ENCODE measurements at places on chromosomes 13 and 19.

DNA sequence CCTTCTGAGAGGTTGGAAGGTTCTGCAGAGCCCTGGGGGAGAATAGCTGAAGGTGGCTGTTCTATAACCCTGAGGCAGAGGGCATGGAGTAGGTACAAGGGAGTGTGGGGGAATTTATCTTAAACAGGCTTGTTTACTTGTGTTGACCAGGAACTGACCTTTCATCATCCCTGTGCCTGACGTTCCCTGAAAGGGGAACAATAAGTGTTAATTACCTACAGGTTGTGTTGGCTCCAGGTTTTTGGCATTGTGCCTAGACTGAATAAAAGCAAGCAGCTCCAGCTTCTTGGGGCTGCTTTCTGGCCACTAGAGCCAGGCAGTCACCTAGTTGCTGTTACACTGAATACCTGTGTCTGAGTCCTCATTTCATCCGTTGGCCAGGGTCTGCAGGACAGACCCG lies 60.0 kb downstream of the ZNF627 start:
- no peak for DNase-seq

DNA sequence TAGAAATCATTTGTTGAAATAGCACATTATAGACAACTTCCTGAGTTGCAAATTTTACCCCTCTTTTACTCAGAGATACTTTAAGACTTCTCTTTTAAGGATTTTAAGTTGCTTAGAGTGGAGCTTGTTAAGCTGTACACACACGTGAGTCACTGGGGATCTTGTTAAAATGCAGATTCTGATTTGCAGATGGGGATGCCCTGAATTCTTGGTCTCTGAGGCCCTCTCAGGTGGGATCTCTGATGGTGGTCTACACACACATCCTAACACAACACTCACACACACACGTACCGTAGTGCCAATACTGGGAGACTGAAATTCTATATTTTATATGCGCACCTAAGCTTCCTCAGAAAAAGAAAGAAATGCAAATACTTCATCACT lies 788.3 kb downstream of the UQCRFS1 start:
- DNase-seq, result no peak

DNA sequence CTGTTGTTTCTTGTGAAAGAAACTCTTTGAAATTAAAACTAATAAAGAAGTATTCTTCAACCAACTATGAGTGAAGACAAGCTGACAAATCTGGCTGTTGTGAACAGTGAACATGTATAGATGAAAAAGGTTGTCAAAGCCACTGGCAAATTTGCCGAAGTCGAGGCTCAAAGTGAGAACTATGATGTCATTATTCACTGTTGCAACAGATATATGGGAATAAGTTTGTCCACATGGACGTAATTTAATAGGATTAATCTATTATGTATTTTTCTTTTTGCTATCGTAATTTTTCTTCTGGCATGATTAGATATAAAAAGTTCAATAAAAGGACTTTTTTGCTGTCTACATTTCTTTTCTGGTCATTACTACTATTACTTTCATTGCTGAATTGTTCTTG lies 223.2 kb upstream of the ZNF507 start:
- no peak for DNase-seq

DNA sequence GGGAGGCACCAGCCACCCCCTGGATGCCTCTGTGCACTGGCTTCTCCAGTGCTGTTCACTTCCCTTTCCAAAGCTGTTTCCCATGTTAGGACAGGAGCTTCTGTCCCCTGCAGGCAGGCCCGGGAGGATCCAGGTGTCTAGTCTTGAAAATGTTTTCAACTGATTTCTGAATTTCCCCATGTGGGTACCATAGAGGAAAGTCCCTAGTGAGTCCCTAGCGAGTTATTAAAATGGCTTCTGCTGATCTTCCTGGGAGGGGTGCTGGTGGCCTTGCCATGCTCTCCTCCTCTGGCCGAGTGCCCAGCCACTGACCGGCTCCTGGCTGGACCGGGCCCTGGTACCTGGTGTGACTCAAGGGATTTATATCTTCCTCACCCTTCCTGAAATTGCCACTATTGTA lies 5.2 kb upstream of the ANKRD10 start:
- DNase-seq, result no peak

DNA sequence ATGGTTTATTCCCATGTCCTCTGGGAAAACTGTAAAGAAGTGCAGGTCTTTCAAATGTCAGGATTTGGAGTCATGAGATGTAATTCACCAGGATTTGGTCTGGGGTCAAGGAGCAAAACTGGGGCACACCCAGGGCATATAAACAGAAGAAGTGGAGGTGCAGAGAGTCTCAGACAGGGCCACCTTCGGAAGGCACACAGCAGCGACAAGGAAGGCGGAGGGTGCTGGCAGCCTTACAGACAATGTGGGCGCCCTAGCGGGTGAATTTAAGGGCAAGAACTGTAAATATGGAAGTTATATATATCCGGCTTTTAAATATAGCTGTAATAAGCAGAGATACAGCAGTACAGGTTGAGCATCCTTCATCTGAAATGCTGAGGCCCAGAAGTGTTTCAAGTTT lies 31.2 kb downstream of the DHRS12 start:
- DNase-seq, result no peak

DNA sequence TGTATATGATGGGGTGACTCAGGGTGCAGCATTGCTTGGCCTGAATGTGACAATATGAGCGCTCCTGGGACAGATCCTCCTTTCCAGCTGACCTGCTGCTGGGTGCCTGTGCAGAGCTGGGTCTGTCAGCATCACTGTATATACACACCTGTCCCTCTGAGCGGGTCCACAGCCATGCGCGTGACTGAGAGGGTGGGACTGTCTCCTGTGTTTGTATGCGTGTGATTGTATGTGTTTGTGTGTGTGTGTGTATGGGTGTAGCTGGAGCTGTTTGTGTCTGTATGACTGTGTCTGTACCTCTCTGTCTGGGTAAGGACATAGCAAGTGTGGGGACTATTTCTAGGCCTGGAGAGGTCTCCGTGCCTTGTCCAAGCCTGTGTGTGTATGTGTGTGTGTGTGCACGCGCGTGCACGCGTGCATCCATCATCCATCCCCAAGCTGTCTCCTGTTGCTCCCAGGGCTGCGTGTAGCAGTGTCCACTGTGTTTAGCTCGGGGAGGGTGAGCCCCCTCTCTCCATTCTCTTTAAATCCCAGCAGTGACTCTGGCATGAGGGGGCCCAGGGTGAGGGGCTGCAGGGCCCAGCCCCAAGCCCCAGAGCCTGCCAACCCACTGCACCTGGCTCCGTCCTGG lies 8.3 kb downstream of the IGLON5 start:
- no peak for DNase-seq

GRCh38 chr13:29474991-29475390 lies 120.5 kb downstream of the SLC7A1 start:
- DNase-seq, result no peak

GRCh38 chr19:47272448-47273312 lies 2.0 kb upstream of the INAFM1 start:
- peak; percentile 51 for DNase-seq

DNA sequence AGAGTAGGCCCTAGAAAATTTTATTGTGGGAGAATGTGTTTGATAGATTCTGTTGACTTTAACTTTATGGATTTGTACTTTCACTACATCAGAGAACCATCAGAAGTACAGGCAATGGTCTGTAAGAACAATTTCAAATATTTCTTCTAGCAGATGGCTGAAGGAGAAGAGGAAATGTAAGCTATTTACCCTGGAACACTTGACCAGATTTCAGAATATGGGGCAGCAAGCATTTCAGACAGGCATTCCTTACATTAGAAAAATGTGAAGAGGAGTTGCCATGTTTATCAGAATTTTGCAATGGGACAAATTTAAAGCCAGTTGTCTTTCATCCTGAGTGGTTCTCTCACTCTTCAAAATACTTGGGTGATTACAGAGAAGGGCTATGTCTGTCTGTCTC lies 7.5 kb downstream of the FRY start:
- DNase-seq, result no peak

- no peak for DNase-seq
Measured at GRCh38 chr13:44879452-44880058, 109.7 kb downstream of the NUFIP1 start.

GRCh38 chr13:34926508-34926907 lies 15.6 kb upstream of the NBEA start:
- no peak for DNase-seq

DNA sequence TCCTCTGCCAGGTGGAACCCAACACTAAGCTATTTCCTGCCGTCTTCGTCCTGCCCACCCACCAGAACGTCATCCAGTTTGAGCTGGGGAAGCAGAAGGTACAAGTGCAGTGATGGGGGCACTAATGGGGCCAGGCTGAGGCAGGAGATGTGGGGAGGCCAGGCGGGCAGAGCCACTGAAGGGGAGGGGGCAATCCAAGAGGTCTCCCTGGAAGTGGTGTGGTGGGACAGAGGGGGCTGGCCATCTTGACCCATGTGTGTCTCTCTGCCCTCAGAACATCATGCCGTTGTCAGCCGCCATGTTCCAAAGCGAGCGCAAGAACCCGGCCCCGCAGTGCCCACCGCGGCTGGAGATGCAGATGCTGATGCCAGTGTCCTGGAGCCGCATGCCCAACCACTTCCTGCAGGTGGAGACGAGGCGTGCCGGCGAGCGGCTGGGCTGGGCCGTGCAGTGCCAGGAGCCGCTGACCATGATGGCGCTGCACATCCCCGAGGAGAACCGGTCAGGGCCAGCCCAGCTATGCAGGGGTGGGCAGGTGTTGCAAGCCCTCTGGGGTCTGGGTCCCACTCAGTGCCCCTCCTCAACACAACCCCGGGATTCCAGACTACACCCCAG lies 49.6 kb downstream of the RYR1 start:
- DNase-seq, result no peak

- DNase-seq, result no peak
Measured at GRCh38 chr19:4441994-4442818, 15.4 kb downstream of the UBXN6 start.

- no peak for DNase-seq
Measured at GRCh38 chr19:51142119-51142518, at the start of gene SIGLEC7. Gene SIGLEC7, plus strand, starts transcription at chr19:51142301. Its CDS starts 69 bp downstream, at chr19:51142370.

- DNase-seq, result no peak
Measured at GRCh38 chr19:17767559-17767958, 16.3 kb downstream of the FCHO1 start.

DNA sequence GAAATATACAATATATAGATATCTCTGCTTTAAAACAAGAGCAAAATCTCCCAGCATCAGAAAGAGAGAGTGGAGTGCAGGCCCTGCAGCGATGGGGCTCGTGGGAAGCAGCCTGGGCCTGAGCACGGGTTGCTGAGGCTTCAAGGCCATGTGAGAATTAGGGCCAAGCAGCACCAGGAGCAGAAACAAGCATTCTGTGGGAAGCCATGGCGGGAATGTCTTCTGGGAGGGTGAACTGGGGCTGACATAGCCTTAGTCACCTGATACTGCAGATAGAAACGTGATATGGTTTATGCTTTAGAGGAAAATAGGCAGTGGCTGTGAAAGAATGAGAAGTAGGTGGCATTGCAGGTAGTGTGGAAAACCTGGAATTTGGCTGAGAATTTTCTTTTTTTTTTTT lies 472.3 kb downstream of the IRS2 start:
- DNase-seq, result no peak

DNA sequence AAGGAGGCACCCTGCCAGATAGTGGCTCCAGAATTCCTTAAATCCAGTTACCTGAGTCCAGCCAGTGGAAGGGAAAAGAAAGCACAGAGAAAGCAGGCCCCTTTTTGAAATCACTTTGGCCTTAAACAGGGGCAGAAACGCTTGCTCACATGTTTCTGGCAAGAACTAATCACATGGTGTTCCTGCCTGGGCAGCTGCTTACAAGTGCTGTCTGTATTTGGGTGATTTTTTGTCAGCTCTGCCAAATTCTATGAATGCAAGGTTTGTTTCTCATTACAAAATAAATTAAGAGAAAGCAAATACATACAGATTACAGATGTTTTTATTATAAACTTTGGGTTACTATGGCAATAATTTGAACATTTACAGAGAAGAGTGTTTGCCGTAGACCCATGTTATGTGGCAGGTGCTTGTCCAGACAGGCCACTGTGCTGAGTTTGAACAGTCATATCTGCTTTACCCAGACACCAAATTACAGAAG lies 1237.8 kb downstream of the SLITRK5 start:
- DNase-seq, result no peak

GRCh38 chr13:113832205-113832604 lies 31.7 kb downstream of the GAS6 start:
- DNase-seq, result no peak

DNA sequence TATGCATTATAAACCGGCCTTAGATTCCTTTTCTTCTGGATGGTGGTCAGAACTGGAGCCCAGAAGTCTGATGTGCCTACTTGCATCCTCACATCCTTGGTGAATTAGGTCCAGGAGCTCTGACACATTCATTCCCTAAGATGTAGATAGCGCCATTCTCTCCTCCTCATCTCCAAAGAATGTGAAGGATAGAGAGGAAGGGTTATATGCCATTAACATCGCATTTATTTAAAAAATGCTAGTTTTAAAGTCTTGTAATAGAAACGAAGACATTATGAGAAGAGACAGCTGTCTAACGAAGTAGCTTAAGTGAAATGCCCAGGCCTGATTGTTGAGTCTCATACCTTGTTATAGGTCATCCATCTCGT lies 9.7 kb downstream of the MBNL2 start:
- no peak for DNase-seq

DNA sequence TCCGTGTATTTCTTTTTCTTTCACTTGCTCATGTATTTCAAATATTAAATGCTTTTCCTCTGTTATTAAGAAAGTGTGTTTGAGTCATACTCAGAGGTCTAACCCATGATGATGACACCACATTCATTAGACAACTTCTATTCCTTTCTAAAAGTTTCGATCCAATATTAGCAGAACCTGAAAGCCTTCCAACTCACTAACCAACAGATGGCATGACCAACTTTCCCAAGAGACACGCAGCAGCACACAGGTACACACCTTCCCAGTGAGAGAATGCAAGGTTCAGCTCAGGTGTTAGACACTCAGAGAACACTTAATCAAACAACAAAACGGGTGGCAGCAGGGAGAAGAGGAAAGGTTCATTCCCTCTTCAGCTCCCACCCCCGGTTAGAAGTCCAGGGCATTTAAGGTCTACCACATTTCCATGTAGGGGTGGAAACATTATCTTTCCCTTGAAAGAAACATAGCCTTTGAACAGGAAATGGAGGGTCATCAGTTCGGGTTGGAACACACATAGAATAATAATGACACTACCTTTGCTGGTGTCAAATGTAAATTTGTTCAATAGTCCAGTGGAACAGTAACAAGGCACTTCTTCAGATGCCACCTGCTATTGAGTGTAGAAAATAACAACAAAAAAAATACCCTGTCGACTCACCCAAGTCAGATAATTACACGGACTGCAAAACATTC lies 404.2 kb downstream of the COG6 start:
- no peak for DNase-seq

DNA sequence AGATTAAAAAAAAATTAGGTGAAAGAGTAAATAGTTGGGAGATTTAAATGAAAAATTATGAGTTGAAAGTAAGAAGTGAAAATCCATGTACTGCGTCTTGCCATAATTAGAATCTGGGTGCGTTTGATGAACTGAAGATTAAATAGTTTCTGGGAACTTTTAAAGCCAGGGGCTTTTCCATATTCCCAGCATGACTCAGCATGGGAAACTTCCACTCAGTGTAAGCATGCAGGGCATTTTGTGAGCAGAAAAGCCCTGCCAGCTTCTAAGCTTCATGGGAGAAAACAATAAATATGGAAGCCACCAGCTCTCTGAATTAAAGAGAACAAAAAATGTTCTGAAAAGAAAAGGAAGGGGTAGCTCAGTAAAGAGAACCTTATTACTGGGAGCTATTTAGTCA lies 62.0 kb upstream of the EDNRB start:
- no peak for DNase-seq
